Islet precursor cell (in vitro differentiated cells): ENCODE measurements at places on chromosomes 16 and 17.

GRCh38 chr17:68057531-68057952 lies 22.0 kb downstream of the KPNA2 start:
- DNase-seq: no peak

DNA sequence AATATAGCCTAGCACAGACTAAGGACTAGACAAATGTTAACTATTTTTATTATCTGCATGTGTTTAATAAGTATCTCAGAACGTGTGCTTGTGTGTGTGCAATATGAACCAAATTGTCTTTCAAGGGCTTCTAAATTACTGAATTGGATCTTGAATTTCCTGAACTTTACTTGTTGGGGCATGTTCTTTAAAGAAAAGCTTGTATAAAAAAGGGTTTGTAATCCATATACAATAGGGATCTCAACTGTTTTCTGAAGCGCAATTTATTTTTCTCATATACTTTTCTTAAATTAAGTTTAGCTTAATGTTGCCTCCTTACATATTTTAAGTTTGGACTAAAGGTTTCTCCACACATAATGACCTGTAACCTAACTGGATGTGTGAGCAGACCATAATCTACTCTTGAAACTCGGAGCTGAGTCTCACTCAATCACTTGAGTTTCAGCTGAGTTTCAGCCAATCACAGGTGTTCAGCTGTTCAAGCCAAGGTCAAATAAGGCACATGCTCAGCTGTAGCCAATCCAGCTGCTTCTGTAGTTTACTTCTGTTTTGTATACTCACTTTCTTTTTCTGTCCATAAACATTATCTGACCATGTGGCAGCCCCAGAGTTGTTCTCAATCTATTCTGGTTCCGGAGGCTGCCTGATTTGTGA lies 72.3 kb downstream of the CDK5R1 start:
- DNase-seq: peak; percentile 28

GRCh38 chr16:69057400-69058378 lies 47.8 kb upstream of the HAS3 start:
- no peak for DNase-seq

- no peak for DNase-seq
Measured at GRCh38 chr16:14315683-14316320, 244.7 kb downstream of the MRTFB start.

DNA sequence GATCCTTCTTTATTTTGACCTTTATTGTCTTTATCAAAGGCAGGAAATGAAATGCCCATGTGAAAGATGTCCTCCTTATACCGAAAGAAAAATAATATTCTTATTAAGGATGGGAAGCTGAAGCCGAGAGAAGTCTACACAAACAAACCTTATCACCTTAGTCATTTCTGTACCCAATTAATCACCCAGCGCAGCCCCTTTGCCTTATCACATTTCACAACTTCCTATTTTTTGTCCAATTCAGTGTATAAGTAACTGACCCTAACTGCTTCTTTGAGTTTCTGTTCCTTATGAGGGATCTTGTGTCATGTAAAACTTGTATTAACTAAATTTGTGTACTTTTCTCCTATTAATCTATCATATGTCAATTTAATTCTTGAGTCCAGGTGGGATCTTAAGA lies 16.4 kb upstream of the CCL23 start:
- no peak for DNase-seq

GRCh38 chr16:83134638-83135037 lies 507.9 kb downstream of the CDH13 start:
- DNase-seq: no peak

DNA sequence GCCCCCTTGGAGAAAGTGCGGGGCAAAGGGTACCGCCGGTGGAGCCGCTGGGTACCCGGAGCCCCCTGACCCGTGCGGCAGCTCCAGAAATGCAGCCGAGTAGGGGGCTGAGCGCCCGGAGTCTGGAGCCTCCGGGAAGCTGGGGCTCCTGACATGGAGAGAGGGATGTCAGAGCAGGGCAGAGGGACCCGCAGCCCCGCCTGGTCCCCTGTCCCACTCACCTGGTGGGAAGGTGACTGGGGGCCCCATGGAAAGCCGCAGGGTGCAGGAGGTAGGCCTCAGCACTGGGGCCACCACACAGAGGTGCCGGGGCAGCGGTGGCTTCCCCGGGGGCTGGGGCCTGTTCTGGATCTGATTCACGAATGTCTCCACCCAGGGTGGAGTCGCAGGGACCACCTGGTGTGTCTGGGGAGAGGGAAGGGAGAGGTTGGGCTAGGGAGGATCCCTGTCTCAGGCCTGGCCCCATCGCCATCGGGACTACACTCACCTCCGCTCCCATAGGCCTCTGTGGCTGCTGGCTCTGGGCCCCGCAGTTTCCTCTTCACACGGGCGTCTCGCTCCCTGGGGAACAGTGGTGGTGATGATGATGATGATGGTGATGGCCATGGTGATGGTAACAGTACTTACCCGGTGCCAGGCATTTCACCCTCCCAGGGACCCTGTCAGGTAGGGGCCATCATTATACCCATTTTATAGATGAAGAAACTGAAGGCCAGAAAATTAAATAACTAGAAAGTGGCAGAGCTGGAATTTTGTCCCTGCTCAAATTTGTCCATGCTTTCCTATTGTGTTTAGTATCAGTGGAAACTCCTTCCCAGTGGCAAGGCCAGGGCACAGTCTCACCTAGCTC lies 5.2 kb downstream of the TBX6 start:
- DNase-seq: no peak

DNA sequence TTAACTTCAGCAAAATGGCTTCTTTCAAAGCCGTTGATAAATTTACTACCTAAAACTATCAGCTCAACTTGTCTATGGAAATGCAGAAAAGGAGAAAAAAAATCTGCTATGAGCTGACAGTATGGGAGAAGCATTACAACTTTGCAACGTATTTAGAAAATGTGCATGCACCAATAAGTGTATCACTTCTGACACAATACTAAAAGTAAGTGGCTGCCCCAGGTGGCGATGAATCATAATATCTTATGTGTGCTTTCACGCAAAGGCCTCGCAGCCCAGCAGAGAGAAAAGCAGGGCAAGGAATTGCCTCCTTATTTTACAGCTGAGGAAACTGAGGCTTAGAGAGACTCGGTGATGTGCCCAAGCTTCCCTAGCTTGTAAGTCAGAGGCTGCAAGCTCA lies 101.8 kb downstream of the SALL1 start:
- no peak for DNase-seq

DNA sequence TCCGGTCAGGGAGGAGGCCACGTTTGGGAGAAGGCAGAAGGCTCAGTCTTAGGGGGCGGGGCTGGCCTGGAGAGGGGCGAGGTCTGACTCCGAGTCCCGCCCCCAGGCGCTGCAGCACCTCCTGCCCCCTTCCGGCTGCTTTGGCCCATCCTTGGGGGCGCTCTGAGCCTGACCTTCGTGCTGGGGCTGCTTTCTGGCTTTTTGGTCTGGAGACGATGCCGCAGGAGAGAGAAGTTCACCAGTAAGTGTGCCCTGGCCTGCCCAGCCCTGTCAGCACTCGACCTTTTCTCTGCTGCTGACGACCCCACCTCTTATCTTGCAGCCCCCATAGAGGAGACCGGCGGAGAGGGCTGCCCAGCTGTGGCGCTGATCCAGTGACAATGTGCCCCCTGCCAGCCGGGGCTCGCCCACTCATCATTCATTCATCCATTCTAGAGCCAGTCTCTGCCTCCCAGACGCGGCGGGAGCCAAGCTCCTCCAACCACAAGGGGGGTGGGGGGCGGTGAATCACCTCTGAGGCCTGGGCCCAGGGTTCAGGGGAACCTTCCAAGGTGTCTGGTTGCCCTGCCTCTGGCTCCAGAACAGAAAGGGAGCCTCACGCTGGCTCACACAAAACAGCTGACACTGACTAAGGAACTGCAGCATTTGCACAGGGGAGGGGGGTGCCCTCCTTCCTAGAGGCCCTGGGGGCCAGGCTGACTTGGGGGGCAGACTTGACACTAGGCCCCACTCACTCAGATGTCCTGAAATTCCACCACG lies 1.5 kb downstream of the TNFRSF12A start:
- DNase-seq: peak; percentile 92

- DNase-seq: no peak
Measured at GRCh38 chr16:8899709-8900317, 17.7 kb downstream of the LITAFD start.

DNA sequence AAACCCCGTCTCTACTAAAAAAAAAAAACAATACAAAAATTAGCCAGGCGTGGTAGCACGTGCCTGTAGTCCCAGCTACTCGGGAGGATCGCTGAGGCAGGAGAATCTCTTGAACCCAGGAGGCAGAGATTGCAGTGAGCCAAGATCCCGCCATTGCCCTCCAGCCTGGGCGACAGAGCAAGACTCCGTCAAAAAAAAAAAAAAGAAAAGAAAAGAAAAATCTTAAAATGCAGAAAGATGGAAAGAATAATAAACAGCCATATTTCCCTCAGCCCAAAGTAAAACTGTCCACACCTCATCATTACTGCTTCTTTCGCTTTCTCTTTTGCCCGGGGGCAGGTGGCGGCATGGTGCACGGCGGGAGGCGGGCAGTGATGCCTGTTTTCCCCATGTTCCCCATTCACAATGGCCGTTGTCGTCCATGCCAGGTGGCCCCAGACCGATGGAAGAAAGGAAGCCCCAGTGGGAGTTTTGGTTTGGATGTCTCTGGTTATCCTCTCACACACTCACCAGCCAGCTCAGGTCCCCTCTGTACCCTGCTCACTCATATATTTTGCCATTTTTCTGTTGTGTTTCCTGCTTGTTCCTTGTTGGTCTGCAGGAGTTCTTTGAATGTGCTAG lies 37.0 kb upstream of the PEMT start:
- no peak for DNase-seq

DNA sequence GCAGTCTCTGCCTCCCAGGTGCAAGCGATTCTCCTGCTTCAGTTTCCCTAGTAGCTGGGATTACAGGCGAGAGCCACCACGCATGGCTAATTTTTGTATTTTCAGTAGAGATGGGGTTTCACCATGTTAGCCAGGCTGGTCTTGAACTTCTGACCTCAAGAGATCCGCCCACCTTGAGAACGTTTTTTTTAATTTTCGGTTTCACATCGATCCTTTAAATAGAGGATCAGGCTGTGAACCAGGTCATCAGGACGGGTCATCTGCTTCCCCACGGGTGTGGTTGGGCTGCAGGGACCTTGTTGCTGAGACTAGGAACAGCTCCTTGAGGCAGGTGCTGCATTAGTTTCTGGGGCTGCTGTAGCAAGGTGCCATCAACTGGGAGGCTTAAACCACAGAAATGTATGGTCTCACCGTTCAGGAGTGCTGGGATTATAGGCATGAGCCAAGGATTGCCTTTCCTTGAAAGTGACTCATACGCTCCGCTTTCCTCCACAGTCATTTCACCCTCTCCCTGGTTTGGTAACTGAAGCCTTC lies 7.9 kb upstream of the NAGPA start:
- peak; percentile 76 for DNase-seq

- no peak for DNase-seq
Measured at GRCh38 chr17:21251337-21252010, 1.7 kb downstream of the NATD1 start.

DNA sequence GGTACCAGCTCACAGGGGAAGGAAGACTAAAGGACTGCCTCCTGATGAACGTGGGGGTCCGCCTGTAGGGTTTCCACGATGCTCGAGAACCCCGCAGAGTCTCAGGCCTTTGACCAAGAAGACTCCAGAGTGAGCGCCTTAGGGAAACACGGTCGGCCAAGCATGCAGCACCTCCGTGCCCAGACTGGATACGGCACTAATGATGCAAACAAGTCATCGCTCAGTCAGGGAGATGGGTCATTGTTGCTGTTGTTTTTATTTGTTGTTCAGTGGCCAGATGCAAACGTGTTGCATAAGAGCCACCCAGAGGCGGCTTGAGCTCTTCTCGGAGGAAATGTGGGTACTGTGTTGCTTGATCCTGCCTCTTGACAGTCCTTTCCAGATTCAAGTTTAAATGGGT lies 19.3 kb upstream of the RBFOX3 start:
- DNase-seq: peak; percentile 50

DNA sequence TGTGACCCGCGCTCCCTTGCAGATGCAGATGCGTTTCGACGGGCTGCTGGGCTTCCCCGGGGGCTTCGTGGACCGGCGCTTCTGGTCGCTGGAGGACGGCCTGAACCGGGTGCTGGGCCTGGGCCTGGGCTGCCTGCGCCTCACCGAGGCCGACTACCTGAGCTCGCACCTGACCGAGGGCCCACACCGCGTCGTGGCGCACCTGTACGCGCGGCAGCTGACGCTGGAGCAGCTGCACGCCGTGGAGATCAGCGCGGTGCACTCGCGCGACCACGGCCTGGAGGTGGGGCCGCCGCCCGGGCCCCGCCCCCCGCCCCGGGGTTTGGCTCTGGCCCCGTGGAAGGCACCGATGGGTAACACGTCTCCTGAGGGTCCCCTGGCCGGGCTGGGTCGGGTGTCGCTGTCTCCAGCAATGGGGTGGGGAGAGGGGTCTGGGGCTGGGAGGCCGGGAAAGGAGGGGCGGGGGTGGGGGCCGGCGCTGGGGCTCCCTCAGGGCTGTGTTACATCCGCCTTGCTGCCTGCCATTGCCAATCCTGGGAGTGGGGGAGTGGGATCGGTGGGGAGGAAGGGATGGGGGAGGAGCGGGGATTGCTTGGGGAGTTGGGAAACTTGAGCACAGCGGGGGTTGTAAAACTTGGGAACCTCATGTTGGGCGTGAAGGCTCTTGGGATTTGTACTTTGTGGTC lies 737 bp downstream of the NUDT16L1 start:
- DNase-seq: peak; percentile 70

GRCh38 chr16:86730086-86730485 lies 151.7 kb downstream of the FOXL1 start:
- no peak for DNase-seq

- peak; percentile 89 for DNase-seq
Measured at GRCh38 chr17:1109606-1110540, 69.9 kb downstream of the ABR start.

- DNase-seq: no peak
Measured at GRCh38 chr17:38551121-38551520, 54.6 kb downstream of the SRCIN1 start.

- DNase-seq: no peak
Measured at GRCh38 chr17:72349491-72349995, 228.7 kb downstream of the SOX9 start.

- DNase-seq: peak; percentile 92
Measured at GRCh38 chr17:74493331-74493833, 26.9 kb downstream of the CD300A start.

- peak; percentile 89 for DNase-seq
Measured at GRCh38 chr16:23694644-23695373, 16.1 kb downstream of the PLK1 start.

DNA sequence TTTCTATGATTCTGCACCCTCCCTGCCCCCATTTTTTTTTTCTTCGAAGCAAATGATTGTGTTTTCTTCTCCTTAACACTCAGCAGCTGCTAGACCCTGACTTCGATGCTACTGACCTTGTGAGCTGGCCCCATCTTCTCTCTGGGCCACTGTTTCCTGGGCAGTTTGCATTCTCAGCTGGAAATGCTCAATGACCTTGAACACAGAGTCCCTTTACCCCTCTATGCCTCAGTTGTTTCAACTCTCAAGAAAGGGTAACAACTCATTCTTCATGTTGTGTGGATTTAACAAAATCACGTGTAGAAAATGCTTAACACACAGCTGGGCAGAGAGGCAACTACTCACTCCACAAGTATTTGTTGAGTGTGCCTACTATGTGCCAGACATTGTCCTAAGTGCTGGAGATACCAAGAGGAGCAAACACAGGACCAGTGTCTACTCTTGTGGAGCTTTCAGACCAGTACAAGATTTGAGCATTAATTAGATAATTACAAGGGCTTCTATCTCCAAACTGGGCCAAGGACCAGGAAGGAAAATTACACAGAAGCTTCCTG lies 66.2 kb downstream of the IQCK start:
- no peak for DNase-seq
